Activated gamma-delta T cell treated with Interleukin-2 at 50 U/mL for 16 hours (primary cell): ENCODE measurements at places on chromosomes 7 and 10.

- DNase-seq, result no peak
These were observed 15.2 kb downstream of the CALML5 start for GRCh38 chr10:5484205-5484604.

DNA sequence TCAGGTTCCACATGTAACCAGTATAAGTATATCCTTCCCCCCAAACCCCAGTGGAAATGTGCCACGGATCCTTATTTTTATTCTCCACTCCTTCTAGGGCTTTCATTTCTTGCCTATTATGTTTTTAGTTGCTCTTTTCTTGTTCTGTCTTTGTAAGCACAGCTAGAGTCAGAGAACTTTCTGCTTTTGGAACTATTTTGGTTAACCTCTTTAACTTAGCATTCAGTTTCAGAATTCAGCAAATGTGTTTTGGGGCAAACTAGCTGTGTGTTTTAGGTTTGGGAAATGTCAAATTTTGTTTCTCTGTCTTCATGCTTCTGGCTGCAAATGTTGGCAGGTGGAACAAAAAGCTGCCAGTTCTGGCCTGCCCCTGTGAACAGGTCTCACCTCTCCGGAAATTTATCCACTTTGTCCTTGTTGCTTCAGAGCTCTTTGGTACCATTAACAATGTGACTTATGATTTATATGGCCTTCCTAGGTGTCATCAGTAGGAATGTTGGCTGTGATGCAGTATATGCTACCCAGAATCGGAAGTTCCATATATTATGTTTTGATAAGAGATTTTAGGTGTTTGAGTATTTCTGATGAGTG, 156.1 kb downstream of the ADK start:
- DNase-seq, result no peak

DNA sequence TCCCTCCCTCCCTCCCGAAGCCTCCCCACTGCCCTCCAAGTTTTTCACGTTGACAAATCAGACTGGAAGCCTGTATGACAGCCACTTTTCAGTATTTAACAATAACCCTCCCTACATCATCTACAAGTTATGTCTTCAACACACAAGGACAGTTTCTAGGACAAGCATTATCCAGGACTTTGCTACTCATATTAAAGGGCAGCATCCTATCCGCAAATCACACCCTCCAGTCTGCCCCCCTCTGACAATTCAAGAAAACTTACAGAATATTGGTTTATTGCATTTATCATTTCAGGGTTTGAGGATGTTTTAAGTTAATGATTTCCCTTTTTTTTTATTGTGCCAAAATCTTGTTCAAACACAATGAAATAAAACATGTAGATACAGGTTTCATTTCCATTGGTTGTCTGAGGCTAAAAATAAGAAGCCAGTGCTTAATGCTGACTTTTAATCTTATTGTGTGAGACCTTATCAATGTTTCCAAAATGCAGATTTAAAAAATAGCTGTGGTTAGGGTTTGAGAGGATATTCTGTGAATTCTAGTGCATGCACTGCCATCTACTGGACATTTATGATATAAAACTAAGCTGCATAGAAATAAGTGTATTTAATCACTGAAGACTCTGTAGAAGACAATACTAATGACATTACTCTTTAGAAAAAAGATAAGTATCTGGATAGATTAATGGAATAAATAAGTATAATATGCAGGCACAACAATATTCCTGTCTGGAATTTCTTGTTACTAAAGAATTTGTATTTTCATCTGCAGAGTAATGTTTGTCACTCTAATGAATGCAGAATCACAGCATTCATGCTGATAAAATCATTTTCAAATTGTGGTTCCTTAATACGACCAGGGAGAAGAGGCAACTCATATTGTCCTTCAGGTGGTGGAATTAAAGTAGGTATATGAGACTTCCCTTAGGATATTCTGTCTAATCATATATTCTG, 64.1 kb downstream of the CAV1 start:
- no peak for DNase-seq

DNA sequence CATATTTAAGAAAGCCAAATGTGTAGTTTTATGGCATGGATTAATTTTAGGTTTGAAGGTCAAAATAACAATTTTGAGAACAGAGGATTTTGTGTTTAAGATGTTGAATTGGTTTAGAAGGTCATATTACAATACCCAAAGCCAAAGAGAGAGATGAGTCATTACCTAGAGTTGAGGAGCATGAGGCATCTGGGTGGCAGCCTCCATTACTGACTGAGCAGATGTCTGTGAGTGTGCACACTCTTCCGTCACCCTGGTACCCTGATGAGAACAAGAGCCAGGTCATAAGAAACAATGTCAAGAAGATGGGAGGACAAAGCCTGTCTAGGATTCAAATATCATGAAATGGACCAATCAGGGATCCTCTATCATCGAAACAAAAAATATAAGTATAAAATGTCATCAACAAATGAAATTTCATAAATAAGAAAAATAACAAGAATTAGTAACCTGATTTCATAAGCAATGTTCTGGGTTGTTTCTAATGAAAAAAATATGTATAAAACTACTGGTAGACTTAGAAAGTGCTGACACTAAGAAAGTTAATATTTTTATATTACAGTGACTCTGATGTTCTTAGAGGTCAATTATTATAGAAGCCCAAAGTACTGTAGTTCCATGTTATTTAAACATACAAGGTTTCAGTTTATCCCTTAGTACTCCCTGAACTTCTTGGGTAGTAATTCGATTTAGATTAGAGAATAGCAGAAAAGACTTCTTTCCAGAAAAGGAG, 20.0 kb downstream of the CUBN start:
- DNase-seq, result no peak

DNA sequence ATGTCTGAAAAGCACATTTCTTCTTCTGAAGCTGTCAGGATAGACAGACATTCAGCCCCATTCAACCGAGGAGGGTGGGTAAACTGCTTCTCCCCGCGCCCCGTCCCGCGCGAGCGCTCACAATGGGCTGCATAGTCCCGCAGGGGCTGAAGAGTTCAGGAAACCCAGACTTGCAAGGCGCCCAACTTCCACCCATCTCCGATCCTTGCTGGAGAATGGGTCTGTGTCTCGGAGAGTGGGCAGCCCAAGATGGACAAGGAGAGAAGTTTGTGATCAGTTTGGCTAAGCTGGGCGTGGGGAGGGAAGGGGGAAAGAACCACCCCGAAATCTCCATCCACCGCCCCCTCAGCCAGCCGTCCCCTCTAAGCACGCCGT, 686 bp downstream of the AASS start:
- DNase-seq, result no peak
